ENCODE measurements at places on chromosomes 4 and X.

- DNase-seq, result no peak
Observed at GRCh38 chrX:41457613-41458192, 10.6 kb downstream of the NYX start.

GRCh38 chrX:107710617-107711391 lies 64.8 kb downstream of the TSC22D3 start:
- DNase-seq, result peak; percentile 83

DNA sequence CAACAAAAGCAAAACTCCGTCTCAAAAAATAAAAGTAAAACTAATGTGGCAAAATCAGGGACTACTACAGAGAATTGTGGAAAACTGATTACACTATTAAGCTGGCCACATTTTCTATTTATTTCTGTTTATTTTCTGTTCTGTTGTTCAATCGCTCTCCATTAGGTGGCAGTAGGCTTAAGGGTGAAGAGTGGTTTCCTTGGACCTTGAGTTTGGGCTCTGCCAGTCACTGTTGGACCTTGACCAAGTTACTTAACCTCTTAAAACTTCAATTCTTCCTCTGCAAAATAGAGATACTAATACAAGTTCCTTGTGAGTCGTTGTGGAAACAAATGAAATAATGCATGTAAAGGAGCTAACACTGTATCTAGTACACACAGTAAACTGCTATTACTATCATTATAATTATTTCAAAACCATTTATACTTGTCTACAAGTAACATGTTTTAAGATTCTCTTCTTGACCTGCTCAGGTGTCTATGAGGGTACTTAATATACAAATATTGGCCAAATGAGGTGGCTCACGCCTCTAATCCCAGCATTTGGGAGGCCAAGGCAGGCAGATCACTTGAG lies 15.2 kb downstream of the HSD17B11 start:
- peak; percentile 35 for DNase-seq

- no peak for DNase-seq
Observed at GRCh38 chr4:25223802-25224375, 9.9 kb upstream of the PI4K2B start.

DNA sequence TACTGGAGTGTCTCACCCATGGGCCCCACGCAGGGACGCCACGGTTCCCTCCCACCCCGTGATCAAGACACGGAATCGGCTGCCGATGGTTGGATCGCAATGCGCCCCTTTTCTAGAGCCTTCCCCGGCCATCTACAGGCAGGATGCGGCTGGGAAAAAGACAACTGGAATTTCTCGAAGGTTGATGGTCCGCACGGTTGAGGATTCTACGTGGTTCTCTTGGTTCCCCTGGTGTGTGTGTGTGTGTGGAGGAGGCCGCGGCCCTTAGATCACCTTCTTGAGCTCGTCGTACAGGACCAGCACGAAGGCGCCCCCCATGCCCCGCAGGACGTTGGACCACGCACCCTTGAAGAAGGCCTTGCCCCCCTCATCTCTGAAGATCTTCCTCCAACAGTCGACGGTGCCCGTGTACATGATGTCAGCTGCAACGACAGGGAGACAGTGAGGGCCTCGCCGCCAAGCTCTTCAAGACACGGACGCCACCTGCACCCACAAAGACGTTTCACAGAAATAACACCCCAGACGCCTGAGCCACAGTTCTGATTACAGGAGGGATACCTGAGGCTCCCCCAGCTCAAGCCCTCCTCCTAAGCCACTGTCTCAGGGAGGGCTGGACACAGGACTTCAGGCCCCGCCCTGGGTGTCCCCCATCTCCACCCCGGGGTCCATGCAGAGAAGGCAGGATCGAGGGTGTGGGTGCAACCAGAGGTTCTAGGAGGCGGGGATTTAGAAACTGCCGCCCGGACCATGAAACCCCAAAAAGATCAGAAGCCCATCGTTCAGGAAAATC lies 5.4 kb downstream of the SLC25A6 start:
- DNase-seq, result no peak

- DNase-seq, result no peak
Observed at GRCh38 chrX:29724316-29724715, 491.0 kb upstream of the MAGEB2 start.

- no peak for DNase-seq
Observed at GRCh38 chr4:90007494-90008167, 113.0 kb downstream of the MMRN1 start.

DNA sequence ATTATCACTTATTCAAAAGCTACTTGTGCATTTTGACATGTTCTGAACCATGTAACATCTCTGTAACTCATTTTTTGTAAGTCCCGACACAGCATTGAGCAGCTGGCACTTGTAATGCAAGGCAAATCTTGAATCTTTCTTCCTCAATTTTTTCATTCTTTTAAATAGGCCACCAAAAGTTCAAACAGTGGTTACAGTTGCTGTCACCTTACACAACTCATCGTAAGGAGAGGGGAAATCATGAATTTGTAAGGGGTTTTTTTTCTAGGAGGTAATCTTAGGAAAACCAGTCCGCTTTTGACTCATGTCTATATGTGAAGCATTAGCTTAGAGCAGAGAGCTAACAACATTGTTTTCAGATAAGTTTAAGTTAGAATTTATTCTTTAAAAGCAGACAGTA lies 124.5 kb downstream of the PDLIM5 start:
- no peak for DNase-seq

- no peak for DNase-seq
Observed at GRCh38 chrX:65502618-65503017, 32.0 kb downstream of the LAS1L start.

DNA sequence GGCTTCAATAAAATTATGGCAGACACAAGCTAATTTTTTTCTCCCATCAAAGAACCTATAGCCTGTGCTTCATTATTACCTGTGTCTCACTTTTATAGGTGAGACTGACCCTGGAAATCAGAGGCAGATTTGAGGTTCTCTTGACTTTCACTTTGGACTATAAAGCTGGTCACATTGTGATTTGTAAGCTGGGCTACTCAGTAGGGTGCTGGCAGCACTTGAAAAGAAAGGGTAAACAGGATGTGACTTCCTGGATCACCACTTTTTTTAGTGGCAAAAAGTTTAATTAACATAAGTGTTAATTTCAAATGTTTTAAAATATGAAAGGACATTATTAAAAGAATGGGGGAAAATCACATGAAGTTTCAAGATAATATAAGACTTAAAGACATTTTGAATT lies 50.6 kb upstream of the GATB start:
- DNase-seq, result peak; percentile 18

GRCh38 chrX:51824061-51824460 lies 69.4 kb upstream of the MAGED1 start:
- DNase-seq, result no peak

- DNase-seq, result no peak
Observed at GRCh38 chr4:55169352-55169961, 44.1 kb upstream of the KDR start.

GRCh38 chr4:135359128-135359527 lies 1157.5 kb upstream of the PABPC4L start:
- DNase-seq, result no peak

DNA sequence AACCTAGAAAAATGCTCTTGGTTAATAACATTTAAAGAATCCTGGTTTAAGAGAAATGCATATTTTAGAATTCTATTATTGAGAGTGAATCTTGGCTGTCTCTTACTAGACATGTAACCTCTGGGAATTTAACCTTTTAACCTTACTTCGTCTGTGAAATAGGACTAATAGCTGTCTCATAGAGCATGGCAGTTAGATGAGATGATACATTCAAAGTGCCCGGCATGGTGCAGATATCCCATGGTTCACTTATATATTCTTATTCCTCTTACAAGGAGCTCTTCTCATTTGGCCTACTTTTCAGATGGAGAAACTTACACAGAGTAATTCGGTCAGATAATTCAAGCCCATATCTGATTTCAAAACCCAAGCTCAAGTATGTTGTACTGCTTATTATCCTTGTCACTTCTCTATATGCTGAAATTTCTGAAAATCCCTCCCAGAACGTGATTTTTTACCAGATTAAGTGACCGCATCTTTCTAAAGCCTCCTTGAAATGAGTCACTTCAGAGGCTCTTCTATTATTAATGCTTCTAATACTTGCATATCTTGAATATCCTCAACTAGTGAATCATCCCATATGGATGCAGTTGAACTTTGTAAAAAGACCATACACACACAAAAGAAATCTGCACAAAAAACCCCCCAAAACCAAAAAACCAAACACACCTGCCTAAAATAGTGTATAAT lies 4.9 kb downstream of the CDKN2AIP start:
- no peak for DNase-seq

GRCh38 chr4:121651597-121651996 lies 45.2 kb downstream of the ANXA5 start:
- no peak for DNase-seq

GRCh38 chr4:184950117-184950830 lies 68.0 kb upstream of the HELT start:
- no peak for DNase-seq

- no peak for DNase-seq
Observed at GRCh38 chr4:1194010-1194900, 21.9 kb upstream of the SPON2 start.

DNA sequence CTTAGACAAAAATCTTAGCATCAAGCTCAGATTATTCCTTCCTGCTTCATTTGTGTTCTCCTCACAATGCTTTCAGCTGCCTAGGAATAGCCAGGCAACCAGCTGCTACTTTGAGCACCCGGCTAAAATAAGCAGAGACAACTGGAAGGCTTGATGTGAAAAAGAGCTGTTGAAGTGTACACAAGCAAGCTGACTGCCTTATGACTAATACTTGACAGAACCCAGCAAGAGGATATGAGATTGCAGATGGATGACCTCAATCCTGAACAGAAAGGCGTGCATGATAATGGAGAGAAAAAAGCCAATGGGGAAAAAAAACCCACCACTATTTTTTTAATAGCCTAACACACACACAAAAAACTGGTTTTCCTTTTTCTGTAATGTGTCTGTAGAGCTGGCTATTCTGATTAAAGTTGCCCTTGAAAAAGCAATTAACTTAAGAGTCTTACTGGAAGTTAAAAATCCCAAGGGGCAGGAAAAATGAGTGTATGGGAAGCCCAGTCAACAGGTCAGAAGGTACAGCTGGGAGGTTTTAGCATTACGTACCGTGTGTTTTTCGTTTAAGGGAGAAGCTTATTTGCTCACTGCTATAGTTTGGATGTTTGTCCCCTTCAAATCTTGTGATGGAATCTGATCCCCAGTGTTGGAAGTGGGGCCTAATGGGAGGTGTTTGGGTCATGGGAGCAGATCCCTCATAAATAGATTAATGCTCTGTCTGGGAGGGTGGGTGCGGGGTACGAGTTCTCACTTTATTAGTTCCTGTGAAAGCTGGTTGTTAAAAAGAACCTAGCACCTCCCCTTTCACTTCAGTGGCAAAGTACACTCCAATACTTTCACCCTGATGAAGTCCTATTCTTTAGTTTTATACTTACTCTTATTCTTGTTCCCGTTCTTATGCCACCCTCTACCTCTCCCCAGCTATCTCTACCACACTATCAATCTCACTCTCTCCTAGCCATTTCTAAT lies 37.1 kb upstream of the HERC6 start:
- DNase-seq, result no peak

GRCh38 chrX:32397562-32398216 lies 813.7 kb downstream of the DMD start:
- no peak for DNase-seq

GRCh38 chr4:168453146-168453545 lies 27.1 kb downstream of the DDX60L start:
- no peak for DNase-seq

- DNase-seq, result no peak
Observed at GRCh38 chr4:140061659-140062289, 92.2 kb downstream of the MAML3 start.

DNA sequence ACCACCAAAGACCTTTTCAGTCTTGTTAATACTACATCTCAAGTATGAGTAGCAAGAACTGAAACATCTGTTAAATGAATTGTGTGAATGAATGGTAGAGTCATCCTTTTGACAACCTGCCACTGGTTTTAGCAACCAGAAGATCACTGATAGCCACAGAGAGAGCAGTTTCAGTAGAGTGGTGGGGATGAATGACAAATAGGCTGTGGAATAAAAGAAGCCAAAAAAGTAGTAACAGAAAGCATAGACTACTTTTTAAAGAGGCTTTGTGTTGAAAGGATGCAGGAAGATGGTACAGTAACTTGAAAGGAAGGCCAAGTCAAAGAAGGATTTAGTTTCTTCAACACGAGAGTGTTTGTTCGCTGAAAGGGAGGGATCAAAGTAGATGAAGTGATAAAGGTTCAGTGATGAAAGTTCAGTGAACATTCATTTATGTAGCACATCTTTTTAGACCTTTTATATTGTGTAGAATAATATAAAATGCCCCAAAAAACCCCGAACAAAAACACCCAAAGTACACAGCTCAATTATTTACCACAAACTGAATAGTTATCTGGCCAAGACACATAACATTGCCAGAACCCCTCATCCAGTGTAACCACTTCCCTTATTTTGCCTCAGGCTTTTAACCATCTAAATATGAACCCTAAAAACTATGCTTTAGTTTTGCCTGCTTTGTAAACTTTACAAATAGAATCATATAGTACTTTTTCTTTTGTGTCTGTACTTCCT lies 40.1 kb upstream of the EIF1AX start:
- no peak for DNase-seq

- no peak for DNase-seq
Observed at GRCh38 chrX:16771483-16772398, 14.5 kb upstream of the TXLNG start.

DNA sequence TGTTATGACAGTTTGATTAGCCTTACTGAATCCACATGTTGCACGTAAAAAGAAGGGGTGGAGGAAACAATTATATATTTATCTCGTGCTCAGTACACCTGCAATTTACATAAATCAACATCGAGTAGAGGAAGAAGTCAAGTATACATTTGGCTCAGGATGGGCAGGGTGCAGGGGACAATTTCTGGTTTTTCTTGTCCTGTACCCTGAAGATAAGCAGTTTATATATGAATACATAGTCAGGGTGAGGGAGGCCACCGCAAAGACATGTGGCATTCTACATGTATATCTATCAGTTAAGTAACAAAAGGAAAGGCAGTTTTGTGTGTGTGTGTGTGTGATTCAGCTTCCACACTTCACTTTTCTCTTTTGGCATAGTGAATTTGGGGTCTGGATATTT lies 11.1 kb upstream of the EREG start:
- no peak for DNase-seq

DNA sequence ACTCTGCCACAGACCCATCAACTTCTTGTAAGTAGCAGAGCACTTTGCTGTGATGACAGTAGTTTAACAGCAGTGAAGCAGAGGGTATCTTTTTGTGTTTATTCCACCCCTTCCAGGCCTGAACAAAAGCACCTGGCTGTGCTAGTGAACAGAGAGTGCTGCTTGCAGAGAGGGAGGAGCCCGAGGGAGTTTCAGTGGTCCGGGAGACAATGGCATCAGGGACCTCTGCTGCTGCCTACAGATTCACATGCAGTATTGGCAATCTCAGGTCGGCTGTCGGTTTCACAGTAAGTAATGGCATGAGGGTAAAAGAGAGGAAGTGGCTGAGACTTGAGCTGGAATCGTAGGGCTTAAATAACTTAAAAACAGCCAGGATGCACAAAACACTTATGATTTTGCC lies 755.8 kb downstream of the RPA4 start:
- DNase-seq, result no peak

DNA sequence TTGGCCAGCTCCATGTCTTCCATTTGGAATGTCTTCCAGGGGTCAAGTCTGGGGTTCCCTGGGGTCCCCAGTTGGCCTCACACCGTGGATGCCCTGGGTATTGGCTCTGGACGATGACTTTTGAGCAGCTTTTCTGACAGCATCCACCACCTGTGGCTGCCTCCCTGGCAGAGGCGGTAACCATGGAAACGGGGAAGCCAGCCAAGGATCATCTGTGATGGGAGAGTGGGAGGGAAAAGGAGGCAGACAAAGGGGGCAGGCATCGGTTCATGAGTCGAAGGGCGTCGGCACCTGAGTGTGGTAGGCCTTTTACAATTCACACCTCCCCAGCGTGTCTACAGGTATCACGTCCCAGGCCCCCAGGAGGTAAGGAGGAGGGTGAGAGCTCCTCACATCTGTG lies 152.2 kb downstream of the ASMT start:
- no peak for DNase-seq
